ENCODE measurements at places on chromosomes 6 and 20.

GRCh38 chr20:665276-665675, 10.3 kb downstream of the SCRT2 start:
- no peak for DNase-seq

DNA sequence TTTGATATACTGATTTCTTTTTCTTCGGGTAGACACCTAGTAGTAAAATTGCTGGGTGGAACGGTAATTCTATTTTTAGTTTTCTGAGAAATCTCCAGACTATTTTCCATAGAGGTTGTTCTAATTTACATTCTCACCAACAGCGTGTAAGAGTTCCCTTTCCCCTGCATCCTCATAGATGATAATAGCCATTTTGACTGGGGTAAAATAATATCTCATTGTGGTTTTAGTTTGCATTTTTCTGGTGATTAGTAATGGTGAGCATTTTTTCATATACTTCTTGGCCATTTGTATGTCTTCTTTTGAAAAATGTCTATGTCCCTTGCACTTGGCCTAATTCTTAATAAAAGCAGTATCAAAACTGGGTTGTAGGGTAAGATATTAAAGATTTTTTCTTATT, 148.9 kb upstream of the SIM1 start:
- no peak for DNase-seq

DNA sequence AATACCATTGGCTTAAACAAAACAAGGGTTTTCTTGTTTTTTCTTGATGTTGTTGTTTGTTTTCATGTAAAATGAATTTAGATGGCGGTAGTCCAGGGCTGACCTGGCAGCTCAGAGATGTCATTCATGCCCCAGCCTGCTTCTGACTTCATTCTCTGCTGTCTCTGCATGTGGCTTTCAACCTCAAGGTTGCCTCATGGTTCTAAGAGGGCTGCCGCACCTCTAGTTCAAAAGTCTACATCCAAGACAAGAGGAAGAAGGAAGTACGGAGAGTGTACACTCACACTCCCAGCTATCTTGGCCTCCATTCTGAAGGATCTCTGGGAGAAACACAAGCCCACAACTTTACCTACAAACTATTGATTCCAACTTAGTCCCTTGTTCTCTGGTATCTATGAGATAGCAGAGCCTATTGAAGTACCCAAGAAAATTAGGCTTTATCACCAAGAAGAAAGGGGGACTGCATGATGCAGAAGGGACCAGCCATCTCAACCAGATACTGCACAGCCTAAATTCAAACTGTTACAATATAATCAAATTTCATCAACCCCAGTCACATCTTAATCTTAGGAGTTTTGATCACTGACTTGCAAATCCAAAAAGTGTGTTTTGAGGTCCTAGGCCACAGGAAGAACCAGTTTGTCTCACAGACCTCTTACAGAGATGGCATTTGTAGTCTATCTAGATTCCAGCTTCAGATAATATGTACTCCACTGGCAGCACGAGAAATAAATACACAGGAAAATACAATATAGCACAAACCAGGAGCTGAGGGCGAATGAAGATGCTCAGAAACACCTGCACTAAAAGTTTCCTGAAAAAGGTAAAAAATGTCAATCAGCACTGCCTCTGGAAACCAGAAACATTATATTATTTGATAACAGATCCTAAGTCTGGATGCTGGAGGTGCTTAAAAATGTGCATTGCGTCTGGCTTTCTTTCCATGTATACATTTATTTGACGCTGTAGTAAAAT, 866 bp upstream of the BTN3A3 start:
- DNase-seq: no peak

DNA sequence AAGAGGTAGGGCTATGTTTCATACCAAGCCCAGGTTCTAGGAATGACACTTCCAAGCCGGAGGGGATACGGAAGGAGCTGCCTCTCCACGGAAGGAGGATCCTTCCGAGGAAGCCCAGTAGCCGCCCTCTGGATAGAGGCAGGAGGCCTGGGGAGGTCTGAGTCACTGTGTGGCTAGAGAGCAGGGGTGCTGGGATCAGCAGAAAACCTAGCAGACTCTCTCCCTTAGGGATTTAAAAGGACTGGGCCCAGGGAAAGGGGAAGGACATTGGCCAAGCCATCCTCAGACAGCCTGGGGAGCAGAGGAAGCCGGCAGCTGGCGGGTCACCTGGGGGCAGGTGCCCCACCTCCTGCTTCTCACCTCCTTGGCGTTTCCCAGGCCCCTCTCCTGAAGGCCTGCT, 36.6 kb upstream of the NFATC2 start:
- no peak for DNase-seq

DNA sequence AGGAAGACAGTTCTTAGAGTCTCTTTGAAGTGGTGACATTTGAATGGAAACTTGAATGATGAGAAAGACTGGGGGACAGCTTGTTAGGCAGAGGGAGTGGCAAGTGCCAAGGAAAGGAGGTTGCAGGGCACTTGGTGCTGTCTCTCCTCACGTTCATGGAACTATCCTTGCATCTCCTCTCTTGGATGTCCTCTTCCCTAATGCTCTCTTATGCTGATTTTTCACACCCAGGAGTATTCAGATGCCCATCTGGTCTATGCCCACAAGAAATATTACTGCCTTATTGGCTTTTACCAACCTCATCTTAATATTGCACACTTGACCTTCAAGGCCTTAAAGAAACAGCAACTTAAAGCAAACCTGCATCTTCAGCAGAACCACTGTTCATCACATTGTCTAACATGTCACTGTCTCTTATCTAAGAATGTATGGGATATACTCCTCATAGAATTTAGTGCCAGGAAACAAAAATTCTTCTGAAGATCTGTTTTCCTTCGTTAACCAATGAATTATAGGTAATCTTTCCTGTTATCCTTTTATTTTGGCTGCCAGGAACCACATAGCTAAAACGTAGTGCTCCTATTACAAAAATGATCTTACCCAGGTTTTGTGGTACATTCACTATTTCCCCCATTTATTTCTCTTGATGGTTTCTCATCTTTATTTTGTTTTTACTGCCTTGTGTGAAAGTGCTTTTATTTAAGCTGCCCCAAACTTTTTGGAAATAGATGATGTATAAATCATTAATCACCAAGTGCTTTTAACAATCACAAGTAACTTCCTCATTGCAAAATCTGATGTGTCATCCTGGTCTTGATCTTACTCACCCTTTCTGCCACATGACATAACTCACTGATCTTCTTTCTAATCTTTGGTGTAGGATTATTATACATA, 12.8 kb downstream of the RGS17 start:
- no peak for DNase-seq

GRCh38 chr6:2752477-2753109, 1.9 kb upstream of the MYLK4 start:
- DNase-seq: no peak

- no peak for DNase-seq
Measured at GRCh38 chr20:23279836-23280235, 70.8 kb upstream of the NXT1 start.

DNA sequence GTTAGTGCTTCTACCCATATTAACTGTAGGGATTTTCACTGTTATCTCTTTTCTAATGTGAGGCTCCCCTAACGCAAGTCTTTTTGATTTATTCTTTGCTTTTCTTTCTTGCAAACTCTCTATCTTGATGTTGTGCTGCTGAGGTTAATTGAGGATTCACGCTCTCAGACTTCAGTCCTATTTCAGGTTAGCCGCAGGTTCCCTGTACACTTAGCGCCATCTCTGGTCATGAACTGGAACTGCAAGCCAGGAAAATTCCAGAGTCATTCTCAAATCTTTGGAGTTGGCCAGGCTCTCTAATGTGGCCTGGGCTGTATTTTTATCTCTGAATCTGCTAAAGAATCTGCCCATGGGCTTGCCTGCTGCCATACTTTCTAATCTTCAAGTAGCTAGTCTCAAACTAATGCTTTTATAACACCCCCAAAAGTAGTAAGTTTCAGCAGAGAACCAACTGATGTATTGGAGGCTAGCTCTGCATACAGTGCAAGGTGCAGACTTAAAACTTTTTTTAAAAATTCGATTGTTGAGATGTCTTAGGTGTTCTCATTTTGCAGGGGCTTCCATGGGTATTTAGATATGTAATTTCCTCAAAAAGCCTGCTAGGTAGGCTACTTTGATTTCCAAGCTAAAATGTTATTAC, 91.1 kb upstream of the OPRM1 start:
- no peak for DNase-seq

DNA sequence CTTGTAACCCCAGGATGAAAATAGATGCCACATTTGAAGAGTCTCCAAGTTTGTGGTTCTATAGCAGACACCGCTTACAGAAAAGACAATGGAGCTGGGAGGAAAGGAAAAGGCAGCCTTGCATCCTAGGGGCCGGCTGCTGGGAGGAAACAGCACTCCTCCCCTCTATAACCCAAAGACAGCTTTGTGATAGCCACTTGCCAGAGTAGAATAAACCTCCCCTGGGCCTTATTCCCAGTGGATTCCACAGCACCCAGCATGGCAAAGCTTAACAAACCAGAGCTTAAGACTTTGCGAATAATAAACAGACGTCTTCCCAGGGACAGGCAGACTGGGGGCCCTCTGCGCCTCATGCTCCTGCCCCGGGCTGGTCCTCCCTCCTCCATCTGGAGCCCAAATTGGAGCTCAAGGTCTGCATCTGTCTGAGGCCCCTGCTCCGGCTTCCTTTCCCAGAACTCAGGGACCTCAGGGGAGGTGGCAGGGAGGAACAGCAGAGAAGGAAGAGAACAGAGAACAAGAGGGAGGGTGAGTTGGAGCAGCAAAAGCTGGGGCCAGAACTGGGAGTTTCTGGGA, 8.8 kb upstream of the TAF8 start:
- no peak for DNase-seq

- no peak for DNase-seq
Measured at GRCh38 chr6:134610411-134610810, 292.5 kb upstream of the SGK1 start.

Measured in cortex of kidney (tissue), 1 donor.